ENCODE measurements at places on chromosomes 6 and 20.

DNA sequence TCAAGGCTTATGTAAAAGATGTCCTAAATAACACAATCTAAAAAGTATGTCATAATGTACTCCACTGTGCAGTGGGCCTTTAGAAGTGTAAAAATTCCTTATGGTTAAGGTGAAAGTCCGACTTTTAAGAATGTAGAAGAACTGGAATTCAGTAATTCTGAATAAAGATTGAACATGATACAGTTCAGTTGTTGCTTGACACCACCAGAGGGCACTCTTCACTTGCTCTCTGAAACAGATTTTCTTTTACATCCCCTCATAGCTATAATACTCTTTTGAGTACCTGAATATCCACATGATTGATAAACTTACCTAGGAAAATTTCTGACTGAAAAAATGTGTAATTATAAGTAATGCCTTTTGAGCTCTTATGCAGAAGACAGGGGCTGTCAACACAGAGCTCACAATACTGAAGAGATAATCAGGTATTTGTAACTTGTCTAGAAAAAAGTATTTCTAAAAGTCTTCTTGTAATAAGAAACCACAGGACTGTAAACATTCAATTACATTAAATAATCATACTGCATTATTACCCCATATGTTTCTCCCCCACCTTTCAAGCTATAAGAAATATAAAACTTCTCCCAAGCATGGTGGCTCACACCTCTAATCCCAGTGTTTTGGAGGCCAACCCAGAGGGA lies 92.1 kb downstream of the POPDC3 start:
- peak; percentile 15 for DNase-seq

- no peak for DNase-seq
These were observed 98.0 kb upstream of the SLC24A3 start for GRCh38 chr20:19114410-19114809.

GRCh38 chr6:136108361-136108945 lies 141.7 kb downstream of the MTFR2 start:
- DNase-seq: no peak

DNA sequence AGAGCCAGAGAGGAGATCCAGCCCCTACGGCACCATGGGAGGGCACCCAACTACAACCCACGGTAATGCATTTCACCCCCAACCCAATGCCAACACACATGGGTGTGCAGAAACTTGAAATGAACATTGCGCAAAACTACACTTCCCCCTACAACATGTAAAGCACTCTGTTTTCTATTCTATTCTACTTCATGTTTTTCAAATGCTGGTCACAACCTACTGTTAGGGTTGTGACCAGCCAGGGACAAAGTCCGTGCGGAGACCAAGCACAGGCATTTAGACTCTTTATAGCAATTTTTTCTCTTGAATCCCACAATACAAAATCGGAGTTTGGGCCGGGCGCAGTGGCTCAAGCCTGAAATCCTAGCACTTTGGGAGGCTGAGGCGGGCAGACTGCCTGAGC lies 90.6 kb downstream of the MRPL14 start:
- DNase-seq: no peak

GRCh38 chr6:155648301-155648700 lies 192.7 kb upstream of the NOX3 start:
- no peak for DNase-seq

- no peak for DNase-seq
These were observed 14.7 kb upstream of the CCDC167 start for GRCh38 chr6:37514321-37514771.

- no peak for DNase-seq
These were observed 6.2 kb upstream of the DEFB132 start for GRCh38 chr20:251354-251753.

DNA sequence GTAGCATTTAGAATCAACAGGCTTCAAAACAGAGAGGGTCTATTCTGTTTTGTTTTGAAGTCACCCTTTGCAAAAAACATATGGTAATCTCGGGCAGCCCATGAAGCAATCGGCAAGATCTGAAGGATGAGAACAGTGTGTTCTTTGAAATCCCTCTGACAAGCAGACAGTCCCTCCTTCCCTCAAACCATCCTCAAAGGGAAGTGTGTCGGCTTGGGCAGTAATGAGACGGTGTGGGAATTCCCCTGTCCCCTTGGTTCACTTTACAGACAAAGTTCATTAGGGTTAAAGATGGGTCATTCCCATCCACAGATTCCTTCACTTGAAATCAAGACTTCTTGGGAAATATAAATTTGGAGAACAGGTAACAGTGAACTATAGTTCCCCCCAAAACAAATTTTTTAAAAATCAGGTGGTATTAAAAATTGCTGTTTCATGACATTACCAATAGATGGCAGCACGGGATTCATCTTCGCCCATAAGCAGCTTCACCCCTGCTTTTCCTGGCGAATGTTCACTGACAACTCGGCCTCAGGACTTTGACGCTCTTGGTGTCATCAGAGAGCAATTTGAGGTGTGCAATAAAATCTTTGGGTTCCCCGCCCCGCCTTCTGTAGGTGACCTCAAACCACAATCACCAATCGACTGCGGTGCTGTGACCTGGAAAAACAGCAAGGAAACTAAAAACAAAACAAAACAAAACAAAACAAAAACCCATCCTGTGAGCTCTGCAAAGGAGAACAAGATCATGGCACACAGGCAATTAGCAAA lies 159.3 kb upstream of the TNFAIP3 start:
- DNase-seq: peak; percentile 17

- no peak for DNase-seq
These were observed 389.7 kb upstream of the EYS start for GRCh38 chr6:66096679-66097078.

- no peak for DNase-seq
These were observed 113.3 kb upstream of the TRAF3IP2 start for GRCh38 chr6:111718990-111719389.

DNA sequence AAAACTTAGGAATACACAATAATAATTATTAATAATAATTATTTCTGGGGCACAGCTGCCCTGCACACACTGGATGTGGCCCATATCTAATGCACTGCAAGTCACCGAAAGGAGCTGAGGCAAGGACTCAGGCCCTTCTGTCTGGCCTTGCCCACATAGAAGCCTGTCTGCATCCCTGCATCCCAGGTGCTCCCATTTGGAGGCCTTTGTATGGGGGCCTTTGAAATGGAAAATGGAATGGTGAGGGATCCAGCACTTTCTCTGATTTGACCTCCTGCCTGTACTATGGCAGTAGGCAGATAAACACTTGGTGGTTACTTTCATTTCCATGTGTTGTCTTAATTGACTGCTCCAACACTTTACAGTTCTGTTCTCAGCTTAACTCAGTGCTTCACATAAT lies 75.7 kb upstream of the PTCHD4 start:
- DNase-seq: no peak

DNA sequence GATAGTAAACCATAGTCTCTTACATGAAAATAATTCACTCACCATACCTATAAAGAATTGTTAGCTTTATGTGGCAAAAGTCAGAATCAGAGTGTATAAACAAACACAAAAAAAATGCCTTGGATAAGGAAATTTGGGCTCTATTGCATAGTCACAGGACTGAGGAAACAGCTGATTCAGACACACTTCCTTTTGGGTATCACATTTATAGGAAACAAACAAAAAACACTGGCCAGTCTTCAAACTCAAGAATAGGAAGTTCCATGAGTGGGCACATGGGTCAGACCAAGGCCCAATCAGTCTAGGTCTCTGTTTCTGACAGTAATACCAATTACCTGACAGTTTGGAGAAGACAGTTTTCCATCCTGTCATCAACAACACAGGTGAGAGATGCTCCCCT lies 8.0 kb downstream of the SLC18B1 start:
- DNase-seq: no peak

DNA sequence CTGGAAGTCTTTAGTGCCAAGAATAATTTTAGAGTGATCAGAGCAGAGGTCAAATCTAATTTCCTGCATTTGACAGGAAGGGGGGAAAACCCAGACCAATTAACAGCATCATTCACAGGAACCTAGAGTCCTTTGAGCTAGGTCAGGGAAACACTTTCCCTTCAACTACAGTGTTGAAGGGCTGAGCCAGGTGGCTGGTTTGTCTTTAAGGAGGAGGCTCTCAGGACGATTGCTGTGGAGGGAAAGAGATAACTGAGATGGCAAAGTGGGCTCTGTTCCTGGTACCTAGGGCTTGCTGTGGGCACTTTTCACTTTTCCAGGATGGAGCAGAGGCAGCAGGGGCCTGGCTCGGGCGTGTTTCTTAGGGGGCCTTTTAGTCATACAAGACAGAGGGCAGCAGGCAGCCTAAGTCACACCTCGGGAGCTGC lies 111.9 kb downstream of the SCML4 start:
- DNase-seq: no peak

- DNase-seq: no peak
These were observed 76.7 kb upstream of the CLDN20 start for GRCh38 chr6:155187106-155187505.

- peak; percentile 36 for DNase-seq
These were observed at the start of gene ACSS1 for GRCh38 chr20:25058051-25058846. Gene ACSS1, minus strand, starts transcription at chr20:25058139. Its CDS starts 37 bp downstream, at chr20:25058102.

GRCh38 chr6:157840776-157841175 lies 17.7 kb downstream of the SNX9 start:
- DNase-seq: no peak
